ENCODE measurements at places on chromosomes 2 and 18.

DNA sequence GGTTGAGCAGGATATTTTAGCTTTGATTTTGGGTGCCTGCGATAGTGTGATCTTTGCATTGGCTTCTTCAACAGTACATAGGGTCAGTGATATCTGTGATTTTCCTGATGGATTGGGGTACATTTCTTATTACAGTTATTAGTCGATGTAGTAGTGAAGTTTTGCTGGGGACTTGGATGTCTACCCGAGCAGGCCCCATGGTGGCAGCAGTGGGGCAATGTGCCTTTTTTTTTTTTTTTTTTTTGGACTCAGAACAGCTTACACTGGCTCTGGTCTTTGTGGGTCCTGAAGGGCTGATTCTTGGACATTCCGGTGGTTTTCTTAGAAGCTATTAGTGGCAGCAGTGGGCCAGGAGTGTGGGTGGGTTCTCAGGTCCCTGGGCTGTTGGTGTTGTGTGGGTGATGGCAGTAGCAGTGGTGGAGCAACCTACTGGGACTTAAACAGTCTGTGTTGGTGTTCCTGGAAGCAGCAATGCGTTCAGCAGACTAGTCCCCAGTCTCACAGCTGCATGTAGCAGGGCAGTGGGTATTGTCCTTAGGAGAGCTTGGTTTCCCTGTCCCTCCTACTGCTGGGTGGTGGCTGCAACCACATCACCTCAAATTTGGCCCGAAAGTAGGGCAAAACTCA is 53.7 kb upstream of the SLC4A10 start:
- DNase-seq: no peak

DNA sequence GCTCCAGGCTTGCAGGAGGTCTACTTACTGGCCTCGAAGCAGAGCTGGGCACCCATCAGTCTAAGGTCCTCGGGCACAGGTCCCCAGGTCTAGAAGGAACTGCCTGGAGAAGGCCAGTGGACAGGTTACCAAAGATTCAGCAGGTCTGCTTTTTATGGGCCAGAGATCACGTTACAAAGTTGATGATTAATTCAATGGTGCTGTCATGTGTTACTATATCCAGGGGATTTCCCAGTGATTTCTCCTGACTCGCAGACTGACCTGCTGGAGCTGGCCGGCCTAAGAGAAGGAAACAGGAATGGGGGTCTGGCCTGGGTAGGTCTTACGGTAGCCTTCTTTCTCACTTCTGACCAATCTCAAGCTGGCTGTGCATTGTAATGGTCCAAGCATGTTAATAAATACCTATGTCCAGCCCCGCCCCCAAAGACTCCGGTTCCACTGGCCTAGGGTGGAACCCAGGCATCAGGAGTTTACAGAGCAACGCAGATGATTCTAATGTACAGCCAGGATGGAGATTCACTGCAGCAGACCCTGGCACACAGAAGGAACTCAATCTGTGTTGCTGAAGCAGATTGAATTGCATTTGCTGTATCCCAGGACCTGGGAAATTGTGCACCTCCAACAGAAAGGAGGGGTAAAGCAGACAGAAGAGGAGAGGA is at the start of gene NEURL3:
Gene NEURL3, minus strand, starts transcription at position 127 of the 659 bp plus-strand sequence. Its CDS starts 71 bp downstream, at position 56.
- no peak for DNase-seq

GRCh38 chr2:106307860-106308259 is 113.8 kb upstream of the UXS1 start:
- DNase-seq: no peak

DNA sequence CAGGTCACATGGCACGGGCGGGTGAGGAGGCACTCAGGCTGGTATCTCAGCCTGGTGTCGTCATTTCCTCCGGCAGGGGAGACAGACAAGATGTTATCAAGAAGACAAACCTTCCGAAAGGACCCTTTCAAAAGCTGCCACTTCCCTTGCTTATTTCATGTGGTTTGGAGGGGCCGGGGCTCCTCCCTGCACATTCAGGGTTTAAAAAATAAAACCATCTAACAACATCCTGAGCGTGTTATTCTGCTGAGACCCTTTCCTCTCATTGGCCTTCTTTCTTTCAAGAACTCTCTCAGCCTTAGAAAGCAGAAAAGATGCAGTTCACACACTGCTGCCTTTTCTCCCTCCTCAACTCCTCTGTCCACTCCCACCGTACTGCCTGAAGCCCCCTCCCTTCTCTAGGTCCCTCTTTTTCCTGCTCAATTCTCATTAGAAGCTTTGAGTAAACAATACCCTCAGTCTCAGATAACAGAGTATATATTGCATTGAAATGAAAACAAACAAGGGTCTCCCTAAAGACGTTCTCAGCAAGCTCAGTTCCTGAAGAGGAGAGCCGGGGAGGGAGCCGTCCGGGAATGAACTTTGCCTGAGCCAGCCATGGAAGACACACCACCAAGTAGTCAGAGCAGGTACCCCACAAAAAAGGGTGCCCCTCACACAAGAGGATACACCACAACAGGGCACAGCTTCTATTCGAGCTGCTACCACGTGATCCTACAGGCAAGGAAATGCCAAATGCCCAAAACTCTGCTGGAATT is 9.7 kb downstream of the SMAD7 start:
- DNase-seq: no peak

GRCh38 chr2:237859082-237859433 is 365 bp upstream of the RAMP1 start:
- DNase-seq: no peak

DNA sequence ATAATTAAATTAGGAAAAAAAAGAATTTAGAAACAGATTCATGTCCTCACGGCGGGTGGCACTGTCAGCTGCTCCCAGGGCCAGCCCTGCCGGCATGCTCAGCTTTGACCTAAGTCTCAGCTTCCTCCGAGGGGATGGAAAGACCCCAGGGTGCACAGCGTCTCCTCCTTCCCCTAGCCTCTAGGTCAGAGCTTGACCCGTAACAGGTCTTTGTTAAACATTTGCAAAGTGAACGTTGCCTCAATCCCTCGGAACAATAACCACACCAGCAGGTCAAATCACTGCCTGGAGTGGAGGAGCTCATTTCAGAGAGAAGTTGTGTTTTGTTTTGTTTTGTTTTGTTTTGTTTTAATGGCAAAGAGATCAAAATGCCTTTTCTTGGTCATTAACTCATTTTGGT is 171.3 kb downstream of the TMEM18 start:
- DNase-seq: no peak

- DNase-seq: no peak
Measured at GRCh38 chr2:77939801-77940200, 417.6 kb upstream of the LRRTM4 start.

GRCh38 chr18:5197032-5197434 is at the start of gene AKAIN1:
AKAIN1 (minus strand) TSS chr18:5197257; CDS start chr18:5197053, 204 bp downstream.
- peak; percentile 36 for DNase-seq

DNA sequence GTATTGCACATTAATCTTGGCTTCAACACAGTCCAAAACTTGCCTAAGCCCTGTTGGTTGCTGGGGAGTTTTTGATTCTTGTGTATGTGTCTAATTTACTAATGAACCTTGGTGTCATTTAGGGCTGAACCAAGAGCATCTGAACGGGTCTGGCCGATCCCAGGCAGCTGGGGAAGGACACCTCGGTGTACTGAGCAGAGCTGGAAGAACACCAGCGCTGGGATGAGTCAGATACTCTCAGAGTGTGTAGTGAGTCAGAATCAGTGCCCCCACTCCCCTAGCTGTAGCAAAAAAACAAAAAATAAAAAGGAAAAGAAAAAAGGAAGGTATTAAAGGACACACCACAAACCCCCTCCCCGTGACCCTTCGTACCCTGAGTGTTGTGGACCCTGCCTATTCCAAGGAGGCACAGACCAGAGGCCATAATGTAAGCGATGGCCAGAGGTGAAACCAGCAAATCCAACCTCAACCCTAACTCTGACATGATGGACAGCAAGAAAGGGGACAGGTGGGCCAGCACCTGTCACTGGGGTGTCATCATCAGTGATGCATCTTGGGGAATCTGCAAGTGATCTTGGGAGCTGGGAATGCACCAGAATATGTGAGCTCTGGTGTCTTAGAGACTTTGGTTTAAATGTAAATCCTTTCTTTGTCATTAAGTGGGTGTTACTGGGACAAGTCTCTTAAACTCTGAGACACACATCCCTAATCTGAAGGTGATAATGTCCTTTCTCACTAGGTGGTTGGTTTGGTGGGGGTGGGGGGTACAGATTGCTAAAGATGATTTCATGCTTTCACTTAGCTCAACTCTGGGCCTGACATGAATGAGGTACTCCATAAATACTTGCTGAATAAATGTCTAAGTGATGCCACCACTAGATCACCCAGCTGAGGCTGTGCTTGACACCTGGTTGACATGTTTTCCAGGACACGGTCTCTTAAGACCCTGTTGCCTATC is 34.2 kb upstream of the NCOA1 start:
- no peak for DNase-seq

DNA sequence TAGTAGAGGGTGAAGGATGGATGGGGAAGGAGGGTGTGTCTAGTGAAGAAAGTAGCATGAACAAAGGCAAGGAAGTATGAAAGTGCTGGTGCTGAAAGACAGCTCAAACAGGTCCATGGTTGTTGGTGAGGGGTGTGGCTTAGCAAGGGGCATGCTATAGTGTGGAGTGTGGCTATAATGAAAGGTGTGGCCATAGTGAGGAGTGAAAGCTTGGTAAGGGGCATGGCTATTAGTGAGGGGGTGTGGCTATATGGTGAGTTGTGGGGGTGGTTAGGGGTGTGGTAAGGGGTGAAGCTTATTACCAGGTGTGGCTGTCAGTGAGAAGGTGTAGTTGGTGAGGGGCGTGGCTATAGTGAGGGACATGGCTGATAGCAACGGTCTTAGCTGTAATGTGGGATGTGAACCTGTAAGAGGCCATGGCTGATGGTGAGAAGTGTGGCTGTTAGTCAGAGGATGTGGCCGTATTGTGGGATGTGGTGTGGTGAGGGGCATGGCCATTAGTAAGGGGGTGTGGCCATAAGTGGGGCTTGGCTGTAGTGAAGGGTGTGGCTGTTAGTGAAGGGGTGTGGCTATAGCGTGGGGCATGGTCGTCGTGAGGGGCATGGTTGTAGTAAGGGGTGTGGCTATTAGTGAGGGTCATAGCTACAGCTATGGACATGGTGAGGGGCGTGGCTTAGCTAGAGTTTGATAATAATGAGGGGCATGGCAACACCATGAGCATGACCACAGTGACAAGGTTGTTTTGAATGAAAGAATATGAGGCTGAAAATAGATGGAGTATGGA is 549.6 kb downstream of the FBXO15 start:
- DNase-seq: no peak

GRCh38 chr2:115414466-115414865 is 972.0 kb downstream of the DPP10 start:
- no peak for DNase-seq

DNA sequence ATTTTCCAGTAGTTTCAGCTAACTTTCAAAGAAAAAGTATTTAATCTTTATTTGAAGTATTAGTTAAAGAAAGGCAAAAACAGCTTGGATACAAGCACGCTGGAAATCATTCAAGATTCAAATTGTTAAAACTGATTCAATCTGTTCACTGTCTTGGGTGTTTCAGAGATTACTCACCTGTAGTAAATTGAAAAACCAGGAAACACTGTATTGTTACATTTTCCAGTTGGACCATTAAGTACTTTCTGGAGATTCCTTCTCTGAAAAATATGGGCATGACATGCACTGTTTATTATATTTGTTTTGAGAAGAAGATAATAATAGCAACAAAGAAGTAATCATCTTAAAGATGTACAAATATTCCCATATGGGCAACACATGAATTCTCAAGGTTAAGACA is 196.1 kb downstream of the UBE2E3 start:
- DNase-seq: no peak

- DNase-seq: no peak
Measured at GRCh38 chr2:40279001-40279400, 172.9 kb downstream of the SLC8A1 start.

Data from NCI-H2081 (cell line).